Psoas muscle (tissue), 8 donors: ENCODE measurements at places on chromosomes 5 and 9. TPM values are rescaled to one million over a fixed set of nuclear protein-coding genes. Genes with fewer than 3 reads are reported as not detected.

The PCDHGA2 gene
- 1.2 TPM for total RNA-seq

The TLR4 gene
- total RNA-seq, result 6.6 TPM

The CAVIN4 gene
- 230 TPM for total RNA-seq

DNA sequence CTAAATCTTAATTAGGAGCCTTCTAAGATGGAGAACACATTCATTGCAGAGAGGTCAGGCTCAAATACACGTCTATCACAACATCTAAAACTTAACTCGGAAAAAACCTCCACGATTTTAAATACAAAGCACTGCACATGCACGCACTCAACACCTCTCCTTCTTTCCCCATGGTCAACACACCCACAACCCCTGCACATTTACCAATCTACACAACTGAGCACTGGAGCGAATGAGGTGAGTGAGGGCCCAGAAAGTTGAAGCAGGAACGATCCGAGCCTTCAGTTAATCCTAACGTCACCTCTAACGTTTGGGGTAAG is 278 bp upstream of the NIPSNAP3A start:
- H3K36me3 ChIP-seq, result peaks cover 17% of the 10 kb centered on the region
- no peaks in the 10 kb centered on the region for H3K27me3 ChIP-seq
- peaks cover 12% of the 10 kb centered on the region for H3K4me1 ChIP-seq
- H3K27ac ChIP-seq, result peak overlapping the region; percentile 96

- peaks cover 4% of the 10 kb centered on the region for H3K27me3 ChIP-seq
- H3K36me3 ChIP-seq, result no peaks in the 10 kb centered on the region
- peaks cover 10% of the 10 kb centered on the region for H3K4me1 ChIP-seq
- no peak for DNase-seq
- H3K27ac ChIP-seq, result no peak overlapping the region
Observed at GRCh38 chr9:109775516-109775915, 4.5 kb upstream of the PALM2AKAP2 start.

- no peaks in the 10 kb centered on the region for H3K4me1 ChIP-seq
- no peak overlapping the region for H3K4me3 ChIP-seq
Observed at GRCh38 chr5:169126481-169127021, 174.4 kb downstream of the SLIT3 start.

DNA sequence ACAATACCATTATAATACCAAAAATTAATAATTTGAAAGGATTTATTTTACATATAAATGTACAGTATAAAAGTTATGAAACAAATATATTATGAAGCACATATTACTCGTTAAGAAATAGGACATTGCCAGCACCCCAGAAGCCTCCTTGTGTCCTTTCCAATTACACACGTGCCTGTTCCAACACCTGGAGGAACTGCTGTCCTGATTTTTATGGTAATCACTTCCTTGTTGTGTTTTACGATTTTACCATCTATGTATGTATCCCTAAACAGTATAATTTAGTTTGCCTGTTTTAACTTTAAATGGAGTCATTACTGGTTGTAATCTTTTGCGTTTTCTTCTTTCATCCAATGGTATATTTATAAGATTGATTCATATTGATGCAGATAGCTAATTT is 105.0 kb downstream of the CDC42SE2 start:
- no peaks in the 10 kb centered on the region for H3K36me3 ChIP-seq
- H3K4me3 ChIP-seq, result no peak overlapping the region
- no peaks in the 10 kb centered on the region for H3K27me3 ChIP-seq
- H3K4me1 ChIP-seq, result no peaks in the 10 kb centered on the region
- no peak overlapping the region for H3K27ac ChIP-seq
- DNase-seq, result no peak

DNA sequence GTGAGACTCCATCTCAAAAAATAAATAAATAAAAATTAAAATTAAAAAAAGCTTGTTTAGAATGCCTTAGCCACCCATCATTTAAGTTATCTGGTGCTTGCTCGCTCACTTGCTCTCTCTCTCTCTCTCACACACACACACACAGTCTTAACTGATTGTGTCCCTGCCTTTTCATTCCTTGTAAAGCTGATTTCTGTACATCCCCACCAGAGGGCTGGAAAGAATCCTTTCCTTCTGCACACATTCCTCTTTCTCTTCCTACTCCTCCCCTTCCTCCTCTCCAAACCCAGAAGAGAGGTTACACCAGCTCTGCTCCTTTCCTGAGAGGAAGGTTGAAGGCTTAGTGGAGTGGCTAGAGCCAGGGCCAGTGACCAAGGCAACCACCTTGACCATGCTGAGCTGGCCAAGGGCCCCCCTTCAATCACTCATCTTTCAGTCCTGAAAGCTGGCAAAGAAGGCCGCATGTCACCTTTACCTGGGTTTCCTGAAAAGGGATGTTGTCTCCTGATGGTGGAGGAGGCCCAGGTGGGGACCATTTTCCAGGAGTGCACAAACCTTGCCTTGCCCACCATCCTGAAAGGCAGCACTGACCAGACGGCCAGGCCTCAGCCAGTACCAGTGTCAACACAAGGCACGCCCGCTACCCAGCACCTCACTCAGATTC is 25.6 kb downstream of the STK10 start:
- no peak overlapping the region for H3K4me3 ChIP-seq
- no peaks in the 10 kb centered on the region for H3K36me3 ChIP-seq
- DNase-seq, result no peak

The TNFSF8 gene
- total RNA-seq, result 0.73 TPM

DNA sequence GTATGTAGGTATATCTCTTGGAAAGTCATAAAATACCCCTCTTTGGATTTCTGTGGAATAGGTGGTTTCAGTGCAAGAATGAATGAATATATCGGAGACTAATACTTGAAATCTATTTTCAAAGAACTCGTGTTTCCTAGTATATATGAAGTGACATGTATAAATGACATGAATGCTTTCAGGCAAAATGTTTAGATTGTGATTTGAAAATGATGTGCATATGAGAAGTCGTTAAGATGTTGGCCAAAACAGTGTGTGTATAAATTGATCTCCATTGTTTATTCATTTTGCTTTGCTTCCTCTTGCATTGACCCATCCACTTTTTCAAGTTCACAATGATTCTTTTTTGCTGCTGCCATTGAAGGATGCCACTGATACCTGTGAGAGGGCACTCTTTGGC is 8.3 kb downstream of the TRIO start:
- H3K4me3 ChIP-seq, result no peak overlapping the region
- H3K4me1 ChIP-seq, result peaks cover 77% of the 10 kb centered on the region
- no peaks in the 10 kb centered on the region for H3K36me3 ChIP-seq

The GFRA3 gene
- not detected for total RNA-seq

- H3K4me3 ChIP-seq, result no peak overlapping the region
- no peak for DNase-seq
- no peaks in the 10 kb centered on the region for H3K4me1 ChIP-seq
Observed at GRCh38 chr5:19616701-19617215, 371.2 kb downstream of the CDH18 start.

DNA sequence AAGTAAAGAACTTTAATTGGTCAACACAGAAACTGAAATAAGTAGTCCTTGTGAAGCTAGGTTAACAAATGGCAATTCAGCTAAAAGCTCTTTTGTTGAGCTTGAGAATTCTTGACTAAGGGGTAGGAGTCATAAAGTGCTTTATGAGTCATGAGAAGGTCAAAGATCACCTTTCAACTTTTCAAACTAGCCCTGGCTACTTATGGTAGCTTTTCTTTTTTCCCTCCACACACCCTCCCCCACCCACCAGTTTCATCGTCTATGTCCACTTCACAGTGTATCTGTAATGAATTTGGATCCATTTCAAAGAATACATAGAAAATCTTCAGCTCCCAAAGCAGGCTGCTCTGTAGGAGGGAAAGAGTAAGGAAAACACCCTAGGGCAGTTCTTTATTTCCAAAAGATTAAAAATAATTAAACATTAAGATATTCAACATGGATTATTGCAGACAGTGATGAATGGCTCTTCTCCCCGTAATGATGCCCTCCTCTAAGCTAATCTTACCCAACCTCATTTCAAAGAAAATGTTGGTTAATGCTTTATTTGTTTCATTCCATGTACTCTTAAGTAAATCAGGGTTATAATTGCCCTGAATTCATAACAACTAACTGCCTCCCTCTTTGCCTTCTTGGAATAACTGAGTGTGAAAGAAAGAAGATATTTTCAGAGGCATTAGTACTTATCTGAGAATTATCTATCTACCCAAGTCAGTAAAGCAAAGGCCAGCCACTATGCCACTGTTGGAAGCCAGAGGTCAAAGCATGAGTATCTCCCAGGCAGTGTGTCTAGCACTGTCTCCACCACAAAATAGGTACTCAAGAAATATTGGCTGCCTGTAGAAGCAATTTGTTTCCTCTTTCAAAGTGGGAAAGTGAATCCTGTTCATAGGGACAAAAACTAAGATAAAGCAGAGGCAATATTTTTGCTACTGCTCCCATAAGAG is 290.6 kb downstream of the PIK3R1 start:
- H3K4me3 ChIP-seq, result no peak overlapping the region
- H3K27me3 ChIP-seq, result no peaks in the 10 kb centered on the region
- no peak overlapping the region for H3K27ac ChIP-seq
- H3K4me1 ChIP-seq, result no peaks in the 10 kb centered on the region
- no peak for DNase-seq
